Renal cortex interstitium (tissue), 15 donors: ENCODE measurements at places on chromosomes 6 and 20. TPM values are rescaled to one million over a fixed set of nuclear protein-coding genes. Genes with fewer than 3 reads are reported as not detected.

DNA sequence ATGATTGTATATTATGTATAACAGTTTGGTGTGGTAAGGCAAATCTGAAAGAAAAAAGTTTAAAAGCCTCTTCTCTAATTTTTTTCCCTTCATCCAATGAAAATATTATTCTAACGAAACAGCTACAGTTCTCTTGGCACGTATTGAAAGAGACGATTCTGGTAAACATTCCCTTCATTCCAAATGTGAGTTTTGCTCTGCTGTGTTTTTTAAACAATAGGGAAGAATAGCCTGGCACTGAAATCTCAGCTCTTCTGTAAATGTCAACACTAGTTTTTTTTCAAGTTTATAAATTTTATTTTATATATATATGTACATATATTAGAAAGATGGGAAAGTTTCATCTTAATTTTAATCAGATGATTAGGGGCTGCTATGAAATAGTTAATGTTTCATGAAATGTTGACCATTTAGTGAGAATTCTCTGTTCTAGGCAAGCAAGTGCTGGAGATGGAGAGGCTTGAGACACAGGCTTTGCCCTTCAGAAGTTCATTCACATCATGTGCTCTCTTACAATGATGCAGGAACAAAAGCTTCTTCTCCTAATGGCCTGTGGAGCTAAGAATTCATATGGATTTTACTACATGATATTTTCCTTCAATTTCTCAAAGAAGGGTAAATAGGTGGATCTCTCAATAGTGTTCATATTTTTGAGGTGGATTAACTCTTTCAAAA, 4.1 kb downstream of the PAQR8 start:
- no peak for DNase-seq

Gene MATN4
- polyA plus RNA-seq = 0.41 TPM

Gene LY6G6D
- polyA plus RNA-seq = 0.20 TPM

DNA sequence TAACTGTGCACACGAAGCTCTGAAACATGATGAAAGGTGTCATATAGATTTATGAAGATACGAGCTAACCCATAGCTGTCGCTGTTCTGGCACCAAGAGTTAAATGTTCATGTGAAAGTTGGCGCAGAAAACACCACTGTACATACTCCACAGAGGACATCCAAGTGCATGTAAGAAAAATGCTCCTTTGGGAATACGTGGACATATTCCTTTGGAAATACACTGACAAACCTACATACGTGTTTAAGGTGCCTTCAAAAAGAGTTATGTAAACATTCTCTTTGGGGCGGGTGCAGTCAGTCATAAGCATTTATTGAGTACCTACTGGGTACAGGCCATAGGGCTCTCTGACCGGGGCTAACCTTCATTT, 723 bp upstream of the ARID1B start:
- no peak for DNase-seq

DNA sequence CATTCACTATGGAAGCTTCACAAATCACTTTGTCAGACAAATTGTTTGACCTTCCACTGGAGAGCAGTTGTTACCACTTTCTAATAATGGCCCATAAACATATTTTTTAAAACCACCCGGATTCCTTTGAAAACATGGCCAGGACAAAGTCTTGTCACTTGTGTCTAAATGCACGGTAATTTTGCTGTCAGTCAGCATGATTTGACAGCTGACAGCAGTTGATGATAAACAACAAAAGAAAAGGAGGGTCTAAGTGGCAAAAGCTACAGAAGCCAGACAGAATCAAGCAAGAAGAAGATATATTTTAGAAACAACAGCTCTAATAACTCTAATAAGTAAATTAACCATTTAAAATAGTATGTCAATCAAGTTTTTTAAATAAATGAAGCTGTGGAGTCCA, 27.7 kb upstream of the CARMIL1 start:
- DNase-seq = no peak

- no peak for DNase-seq
Observed at GRCh38 chr6:142353690-142354089, 51.9 kb downstream of the ADGRG6 start.

Gene BPIFB4
- not detected for polyA plus RNA-seq

DNA sequence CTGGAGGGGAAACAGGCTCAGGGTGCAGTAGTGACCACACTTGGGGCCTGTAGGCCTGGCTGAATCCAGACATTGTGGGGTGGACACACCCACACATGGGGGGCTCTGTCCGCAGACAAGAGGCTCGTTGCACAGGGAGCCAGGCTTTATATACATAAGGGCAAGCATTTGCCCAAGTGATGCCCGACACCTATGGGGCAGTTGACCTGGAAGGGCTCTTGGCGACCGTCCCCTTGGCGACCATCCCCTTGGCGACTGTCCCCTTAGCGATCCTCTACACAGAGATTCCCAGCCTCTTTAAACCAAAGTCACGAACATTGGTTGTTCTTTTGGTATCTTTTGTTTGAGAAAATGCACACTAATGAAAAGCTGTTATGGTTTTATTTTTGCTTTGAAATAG, 2.7 kb downstream of the TOX2 start:
- DNase-seq = no peak

DNA sequence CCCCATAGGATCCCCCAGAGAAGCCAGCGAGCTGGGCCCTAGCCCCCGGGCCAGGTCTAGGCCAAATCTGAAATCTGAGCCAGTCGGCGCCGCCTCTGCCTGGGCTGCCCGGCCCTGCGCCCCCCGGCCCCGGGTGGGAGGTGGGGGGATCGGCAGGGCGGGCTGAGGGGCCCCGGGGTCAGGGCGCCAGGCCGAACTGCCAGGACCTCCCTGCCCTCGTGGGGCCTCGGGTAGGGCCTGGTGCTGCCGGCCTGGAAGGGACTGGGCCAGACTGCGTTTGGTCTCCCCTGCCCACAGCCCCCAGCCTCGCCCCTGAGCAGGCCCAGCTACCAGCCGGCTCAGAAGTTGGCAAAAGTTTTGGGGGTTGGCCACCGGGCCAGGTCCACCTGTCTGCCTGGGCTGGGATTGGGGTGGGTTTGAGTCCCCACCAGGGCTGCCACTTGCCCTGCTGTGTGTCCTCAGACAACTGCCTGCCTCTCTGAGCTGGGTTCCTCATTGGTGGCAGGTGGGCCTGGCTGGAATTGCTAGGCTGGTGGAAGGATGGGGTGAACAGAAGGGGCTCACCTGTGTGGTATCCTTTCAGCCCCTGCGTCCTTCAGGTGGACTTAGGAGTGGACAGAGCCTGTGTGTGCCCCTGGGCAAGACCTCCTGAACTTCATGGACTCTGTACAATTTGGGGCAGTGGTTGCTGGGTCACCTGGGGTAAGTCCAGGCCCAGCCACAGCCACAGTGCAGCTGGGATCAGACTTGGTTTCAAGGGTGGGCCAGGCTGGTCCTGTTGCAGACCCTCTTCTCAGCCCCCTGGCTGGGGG, 801 bp downstream of the SRC start:
- DNase-seq = no peak

DNA sequence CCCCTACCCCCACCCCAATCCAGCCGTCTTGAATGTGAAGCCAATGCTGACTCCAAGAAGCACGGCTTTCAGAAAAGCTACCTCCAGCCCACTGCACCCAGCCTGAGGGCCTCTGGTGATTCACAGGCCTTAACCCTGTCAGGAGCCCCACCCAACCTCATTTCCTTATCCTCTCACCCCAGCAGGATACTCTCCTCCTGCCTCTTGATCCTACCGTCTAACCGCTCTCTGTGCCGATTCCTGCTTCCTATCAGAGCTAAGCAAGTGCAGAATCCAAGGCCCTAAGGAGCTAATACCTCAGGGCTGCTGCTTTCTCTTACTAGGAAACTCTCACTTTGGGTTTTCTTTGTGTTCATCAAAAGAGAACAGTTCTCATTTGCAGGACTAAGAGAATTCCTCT, 47.2 kb downstream of the TRERF1 start:
- DNase-seq = no peak

Gene MROH8
- 7.7 TPM for polyA plus RNA-seq

DNA sequence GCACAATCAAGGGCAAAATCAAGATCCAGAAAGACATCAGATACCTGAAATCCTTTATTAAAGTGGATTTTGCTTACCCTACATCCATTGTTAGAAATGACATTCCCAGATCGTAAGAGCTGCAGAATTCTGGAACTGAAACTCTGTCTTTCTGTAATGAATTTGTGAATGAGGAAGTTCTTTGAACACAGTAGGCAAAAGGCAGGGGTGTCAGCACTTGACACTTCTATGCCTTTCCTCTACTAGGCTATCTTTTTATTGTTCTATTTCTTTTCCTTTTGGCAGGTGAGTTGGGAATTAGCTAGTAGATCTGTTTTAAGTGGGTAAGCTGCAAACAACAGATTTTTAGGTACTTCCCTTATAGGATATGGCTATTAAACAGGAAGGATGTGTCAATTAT, 126.3 kb downstream of the CARMIL1 start:
- no peak for DNase-seq

- no peak for DNase-seq
Observed at GRCh38 chr6:84687431-84687830, 77.0 kb downstream of the TBX18 start.

DNA sequence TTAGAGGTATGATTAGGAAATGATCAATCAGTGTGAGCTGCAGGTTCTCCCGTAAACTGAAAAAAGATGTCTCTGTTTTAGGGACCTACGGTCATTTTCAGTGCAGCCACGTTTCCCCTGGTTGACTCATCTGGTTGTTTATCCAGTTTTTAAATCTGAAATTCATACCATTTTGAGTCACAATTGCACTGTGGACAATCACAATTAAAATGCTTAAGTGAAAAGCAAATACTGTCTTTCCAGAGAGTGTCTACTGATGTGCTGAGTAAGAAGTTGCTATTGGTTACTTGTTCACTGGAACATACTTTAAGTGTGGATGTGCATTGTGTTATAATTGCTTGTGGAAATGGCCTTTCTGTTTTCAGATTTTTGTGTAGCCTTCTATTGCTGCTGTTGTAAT, 305.1 kb upstream of the SASH1 start:
- DNase-seq = no peak

DNA sequence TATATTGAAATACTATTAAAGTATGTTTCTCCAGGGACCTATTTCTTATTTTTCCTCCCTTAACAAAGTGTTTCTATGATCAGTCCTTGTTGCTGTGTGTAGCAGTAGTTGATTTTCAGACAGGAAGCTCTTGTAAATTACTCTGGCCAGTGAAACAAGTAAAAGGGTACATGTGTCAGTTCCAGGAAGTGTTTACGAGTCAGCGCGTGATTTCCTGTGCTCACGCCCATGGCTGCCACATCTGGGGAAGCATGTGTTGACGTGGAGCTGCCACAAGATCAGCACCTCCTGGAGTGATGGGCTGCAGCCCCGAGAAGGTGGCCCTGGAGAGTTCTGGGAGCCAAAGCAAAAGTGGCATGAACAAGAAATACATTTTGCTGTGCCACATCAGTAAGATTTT, 38.6 kb upstream of the GGTLC1 start:
- no peak for DNase-seq

- peak; percentile 64 for DNase-seq
Observed at GRCh38 chr20:58236612-58237317, 8.3 kb upstream of the ANKRD60 start.

DNA sequence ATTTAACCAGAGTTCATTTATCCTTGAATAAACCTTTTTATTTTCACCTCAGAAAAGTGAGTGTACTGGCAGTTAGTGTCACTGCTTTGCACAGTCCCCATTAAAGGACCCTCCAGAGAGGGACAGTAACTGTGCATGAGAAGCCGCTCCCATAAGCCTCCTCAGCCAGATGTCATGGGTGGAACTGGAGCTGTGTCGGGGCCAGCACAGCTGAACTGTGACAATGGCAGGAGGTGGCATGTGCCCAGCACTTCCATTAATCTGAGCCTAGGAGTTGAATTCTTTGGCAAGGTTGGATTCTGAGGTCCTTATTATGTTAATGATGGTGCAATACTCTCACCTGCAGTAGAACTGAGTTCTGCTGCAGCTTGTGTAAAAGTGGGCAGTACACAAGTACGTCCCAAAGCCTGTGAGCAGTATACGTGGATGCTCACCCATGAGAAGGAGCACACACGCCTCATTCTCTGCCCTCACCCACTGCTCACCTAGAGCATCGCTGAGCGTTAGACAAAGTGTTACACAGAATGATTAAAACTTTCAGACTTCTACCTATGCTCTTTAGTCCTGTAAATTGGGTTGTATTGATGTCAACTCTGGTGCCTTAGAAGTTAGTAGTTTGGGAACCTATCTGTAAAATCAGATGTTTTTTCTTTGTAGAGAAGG, 11.9 kb upstream of the CSE1L start:
- DNase-seq = no peak

Gene CRISP2
- 0.07 TPM for polyA plus RNA-seq

DNA sequence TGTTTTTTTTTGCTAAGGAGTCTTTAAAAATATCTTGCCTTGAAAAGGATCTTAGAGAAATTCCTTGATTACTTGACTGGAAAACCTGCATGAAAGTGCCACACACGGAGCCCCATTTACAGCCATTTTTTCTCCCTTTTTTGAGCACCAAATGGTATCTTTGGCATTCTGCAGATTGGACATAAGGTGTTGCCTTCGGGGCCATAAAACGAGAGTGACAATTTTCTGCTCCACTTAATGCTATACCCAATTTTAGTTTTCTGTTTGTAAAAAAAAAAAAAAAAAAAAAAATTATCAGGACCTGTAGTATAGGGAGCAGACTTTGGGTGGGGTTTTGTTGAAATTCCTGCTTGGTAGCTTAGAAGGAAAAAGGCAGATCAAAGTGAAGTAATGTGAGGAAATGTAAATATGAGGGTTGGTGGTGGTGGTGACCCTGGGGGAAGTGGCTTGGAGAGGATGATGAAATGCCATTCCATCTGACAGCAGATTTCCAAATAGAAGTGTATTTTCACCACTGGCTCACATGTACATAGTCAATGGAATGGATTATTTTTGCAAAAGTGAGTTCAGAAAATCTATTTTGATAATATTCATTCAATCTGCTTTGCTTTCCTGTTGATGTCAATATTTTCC, 212.1 kb upstream of the SOX4 start:
- no peak for DNase-seq

Gene PARD6B
- 25.7 TPM for polyA plus RNA-seq

GRCh38 chr6:108119769-108120141, 45.2 kb upstream of the OSTM1 start:
- DNase-seq = no peak

Gene TDRD6
- 3.6 TPM for polyA plus RNA-seq

Gene SNAI1
- polyA plus RNA-seq = 9.6 TPM

DNA sequence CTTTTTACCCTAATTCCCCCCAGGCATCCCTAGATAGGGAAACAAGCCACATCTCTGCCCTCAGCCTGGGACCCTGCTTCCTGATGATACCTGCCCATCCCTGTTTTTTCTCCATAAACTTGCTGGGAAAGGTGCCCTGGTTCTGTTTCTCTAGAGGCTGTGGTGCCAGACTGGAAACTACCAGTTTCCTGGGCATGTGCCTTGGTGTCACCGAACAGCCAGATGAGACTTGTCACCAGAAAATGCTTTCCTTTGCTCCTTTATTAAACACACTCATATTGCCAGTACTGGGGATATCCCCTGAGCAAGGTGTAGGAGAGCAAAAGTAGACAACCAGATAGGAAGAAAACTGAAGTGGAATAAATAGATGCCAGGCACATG, 16.8 kb downstream of the SRSF3 start:
- no peak for DNase-seq

GRCh38 chr6:2168480-2168879, 76.9 kb downstream of the GMDS start:
- no peak for DNase-seq

GRCh38 chr6:131208787-131209186, 73.5 kb downstream of the AKAP7 start:
- no peak for DNase-seq

- DNase-seq = no peak
Observed at GRCh38 chr6:14903176-14904038, 342.5 kb upstream of the JARID2 start.

- no peak for DNase-seq
Observed at GRCh38 chr6:36633915-36634314, 39.8 kb downstream of the SRSF3 start.

Gene BTNL2
- polyA plus RNA-seq = 1.3 TPM

GRCh38 chr20:17921774-17922173, 46.8 kb downstream of the SNX5 start:
- no peak for DNase-seq

Gene NHSL1
- 17.3 TPM for polyA plus RNA-seq
